ENCODE measurements at places on chromosomes 2 and 18.

- no peak for DNase-seq
Measured at GRCh38 chr2:33347856-33348255, 128.6 kb upstream of the RASGRP3 start.

DNA sequence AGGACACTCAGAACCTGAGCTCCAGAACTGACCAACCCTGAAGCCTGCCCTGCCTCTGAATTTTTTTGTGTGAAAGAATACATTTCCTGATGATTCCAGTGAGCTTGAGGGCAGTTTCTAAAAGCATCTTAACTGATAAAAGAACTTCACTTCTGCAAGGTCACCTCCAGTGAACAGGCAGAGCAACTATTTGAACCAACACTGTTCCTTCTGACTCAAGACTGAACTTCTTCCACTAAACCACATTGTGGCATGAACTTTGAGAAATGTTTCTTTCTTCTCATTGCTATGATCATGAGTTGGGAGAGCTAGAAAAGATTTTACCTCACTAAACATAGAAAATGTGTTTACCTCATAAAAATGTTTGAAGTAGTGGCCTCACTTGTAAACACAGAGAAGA, 83.8 kb upstream of the SERTAD2 start:
- no peak for DNase-seq

DNA sequence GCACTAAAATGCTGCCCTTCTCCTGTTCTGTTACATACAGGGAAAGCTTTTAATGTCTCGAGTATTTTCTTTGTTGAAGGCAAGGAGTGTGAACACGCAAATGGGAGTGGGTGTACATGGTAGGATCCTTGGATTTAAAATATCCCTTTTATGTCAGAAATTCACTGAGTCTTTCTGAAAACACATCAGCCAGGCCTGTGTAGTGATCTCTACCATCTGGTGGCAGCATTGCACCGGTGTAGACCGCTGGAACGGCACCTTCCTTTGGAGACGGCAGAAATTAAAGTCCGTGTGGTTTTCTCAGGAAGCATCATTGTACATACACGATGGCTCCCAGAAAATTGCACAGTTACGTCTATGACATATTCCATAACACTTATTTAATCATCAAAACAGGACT, 515.8 kb downstream of the GALR1 start:
- DNase-seq, result peak; percentile 37

GRCh38 chr2:207184768-207185167, 19.0 kb upstream of the KLF7 start:
- DNase-seq, result no peak

DNA sequence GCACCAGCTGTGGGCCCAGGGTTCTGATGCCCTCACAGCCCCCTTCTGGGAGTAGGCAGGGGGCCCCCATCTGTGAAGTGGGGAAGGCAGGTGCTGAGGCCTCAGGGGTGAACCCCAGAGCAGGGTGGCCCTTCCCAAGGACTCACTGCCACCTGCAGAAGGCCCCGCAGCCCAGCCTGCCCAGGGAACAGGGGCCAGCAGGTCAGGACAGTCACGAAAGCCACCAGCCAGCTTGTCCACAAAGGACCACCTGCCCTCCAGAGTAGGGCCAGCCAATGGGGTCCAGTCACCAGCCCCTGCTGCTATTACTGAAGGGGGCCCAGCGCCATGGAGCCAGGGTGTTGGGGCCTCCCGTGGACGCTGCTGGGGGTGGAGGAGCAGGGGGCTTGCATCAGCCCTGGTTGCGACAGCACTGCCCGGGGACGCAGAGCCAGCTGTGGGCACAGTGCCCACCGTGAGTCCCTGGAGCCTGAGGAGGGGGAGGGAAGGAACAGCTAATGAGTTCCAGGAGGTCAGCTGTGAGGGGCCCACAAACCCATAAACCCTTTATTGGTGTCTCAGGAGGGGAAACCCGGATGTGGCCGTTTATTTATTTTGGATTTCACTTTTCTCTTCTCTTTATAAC, 11.5 kb upstream of the SNED1 start:
- DNase-seq, result peak; percentile 85

Data from lung (tissue), 17 donors.